ENCODE measurements at places on chromosomes 1 and 21. TPM values are rescaled to one million over a fixed set of nuclear protein-coding genes. Genes with fewer than 3 reads are reported as not detected.

DNA sequence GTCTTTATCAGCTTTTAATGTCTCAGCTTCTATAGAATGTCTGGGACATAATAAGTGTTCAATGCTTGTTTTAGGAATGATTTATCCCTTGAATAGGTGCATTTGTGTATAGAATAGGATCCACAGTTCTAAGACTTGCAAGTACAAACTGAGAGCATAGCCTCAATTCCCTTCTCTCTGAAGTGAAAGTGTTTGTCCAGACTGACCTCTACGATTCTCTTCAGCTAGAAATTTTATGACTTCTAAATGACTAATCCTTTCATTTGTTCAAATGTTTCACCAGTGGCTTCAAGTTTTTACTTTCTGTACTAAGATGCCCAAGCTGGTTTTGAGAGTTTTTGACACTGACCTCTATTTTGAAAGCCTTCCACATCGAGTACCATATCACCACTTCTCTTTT lies 608.2 kb upstream of the ADGRL4 start:
- DNase-seq, result no peak

GRCh38 chr1:108750476-108751181 lies 4.2 kb downstream of the STXBP3 start:
- no peak for DNase-seq

DNA sequence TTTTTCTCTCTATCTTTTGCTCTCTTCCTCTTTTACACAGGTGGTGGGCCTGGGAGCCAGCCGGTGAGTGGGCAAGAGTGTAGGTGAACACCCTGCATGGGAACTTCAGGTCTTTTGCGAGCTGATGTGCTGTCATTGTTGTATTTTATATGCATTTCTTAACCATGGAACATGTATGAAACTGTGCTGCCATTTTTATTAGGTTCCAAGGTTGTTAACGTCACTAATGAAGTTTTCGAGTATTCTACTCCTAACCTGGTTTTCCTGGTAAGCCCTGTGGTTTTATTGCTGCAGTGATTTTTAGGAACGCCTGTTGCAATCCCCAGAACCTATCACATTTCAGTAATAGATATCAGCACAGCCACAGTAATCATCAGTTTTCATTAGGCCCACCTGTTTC lies 14.8 kb upstream of the NID1 start:
- no peak for DNase-seq

- DNase-seq, result no peak
These were observed 246.7 kb upstream of the NFIA start for GRCh38 chr1:60835649-60836048.

DNA sequence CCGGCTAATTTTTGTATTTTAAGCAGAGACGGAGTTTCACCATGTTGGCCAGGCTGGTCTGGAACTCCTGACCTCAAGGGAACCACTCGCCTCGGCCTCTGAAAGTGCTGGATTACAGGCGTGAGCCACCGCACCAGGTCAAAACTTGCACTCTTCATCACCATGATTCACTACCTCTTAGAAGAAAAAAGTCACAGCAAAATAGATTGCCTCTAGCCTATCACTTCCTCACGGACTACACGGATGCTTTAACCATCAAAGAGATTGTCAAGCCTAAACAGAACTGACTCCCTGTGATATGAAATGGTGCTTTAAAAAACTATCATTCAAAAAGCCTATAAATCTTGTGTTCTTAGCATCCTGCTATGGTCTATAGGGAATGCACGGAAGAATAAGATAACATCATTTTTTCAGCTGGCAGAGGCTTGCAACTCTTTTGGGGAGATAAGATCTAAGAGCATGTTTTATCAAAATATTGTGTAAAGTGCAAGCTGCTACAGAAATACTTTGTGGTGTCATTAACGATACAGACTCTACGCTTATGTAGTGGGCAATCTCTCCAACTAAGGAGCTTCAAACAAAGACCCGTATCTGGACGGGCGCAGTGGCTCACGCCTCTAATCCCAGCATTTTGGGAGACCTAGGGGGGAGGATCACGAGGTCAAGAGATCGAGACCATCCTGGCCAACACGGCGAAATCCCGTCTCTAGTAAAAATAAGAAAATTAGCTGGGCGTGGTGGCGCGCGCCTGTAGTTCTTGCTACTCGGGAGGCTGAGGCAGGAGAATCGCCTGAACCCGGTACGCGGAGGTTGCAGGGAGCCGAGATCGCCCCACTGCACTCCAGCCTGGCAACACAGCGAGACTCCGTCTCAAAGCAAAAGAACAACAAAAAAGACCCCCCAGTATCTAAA lies 966 bp downstream of the TFB2M start:
- no peak for DNase-seq

DNA sequence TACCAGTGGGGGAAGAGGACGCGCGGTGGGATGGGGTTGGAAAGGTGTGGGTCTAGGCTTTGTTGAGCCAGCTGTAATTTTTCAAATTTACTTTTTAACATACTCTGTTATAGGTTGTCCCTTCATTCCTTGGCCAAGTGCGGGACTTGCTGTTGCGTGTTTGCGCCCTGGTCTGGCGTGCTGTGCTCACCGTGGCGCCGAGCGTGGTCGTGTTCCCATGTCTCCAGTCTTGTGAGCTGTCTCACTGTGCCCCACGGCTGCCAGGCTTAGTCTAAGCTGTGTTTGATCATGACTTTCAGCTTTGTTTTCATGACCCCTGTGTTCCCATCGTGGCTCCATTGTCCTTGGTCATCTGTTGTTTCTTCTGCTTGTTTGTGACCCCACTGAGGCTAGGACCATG lies 26.0 kb downstream of the TRAPPC10 start:
- DNase-seq, result no peak

- DNase-seq, result no peak
These were observed 144.5 kb upstream of the SMYD2 start for GRCh38 chr1:214136324-214136919.

GRCh38 chr1:87712261-87713010 lies 383.8 kb downstream of the LMO4 start:
- DNase-seq, result no peak

- DNase-seq, result no peak
These were observed 14.2 kb upstream of the MCOLN3 start for GRCh38 chr1:85062425-85063026.

GRCh38 chr1:202189918-202190715 lies 3.5 kb upstream of the LGR6 start:
- no peak for DNase-seq

DNA sequence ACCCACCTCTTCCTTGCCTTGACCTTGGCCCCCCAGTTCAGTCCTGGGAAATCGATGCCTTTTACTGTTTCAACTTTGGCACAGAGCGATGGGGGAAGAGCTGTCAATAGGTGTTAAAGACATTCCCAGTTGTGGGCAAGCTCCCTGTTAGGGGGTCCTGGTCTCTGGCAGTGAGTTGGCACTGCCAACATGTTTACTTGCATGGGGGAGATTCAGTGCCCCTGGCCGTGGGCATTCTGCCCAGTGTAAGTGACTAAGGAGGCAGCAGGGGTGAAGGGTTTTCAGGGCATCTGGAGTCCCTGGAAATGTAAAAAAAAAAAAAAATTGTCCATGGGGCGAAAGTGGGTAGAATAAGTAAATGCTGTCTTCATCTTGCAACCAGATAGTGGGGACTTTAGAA lies 407.0 kb downstream of the PTPRU start:
- no peak for DNase-seq

- DNase-seq, result no peak
These were observed 216.6 kb downstream of the HHIPL2 start for GRCh38 chr1:222331340-222331739.

DNA sequence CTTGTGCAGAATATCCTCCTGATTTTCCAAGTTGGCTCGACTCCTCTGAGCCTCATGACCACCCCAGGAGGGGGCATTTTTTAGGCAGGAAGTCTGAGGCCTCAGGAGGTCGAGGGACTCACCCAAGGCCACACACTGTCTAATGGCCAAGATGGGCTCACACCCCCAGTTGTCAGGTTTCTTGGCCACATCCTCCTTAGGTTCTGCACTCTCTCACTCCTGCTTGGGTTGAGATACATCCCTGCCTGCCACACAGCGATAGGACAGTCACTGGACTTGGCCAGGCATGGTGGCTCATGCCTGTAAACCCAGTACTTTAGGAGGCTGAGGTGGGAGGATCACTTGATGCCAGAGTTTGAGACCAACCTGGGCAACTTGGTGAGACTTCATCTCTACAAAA lies 4.6 kb downstream of the CA6 start:
- DNase-seq, result no peak

DNA sequence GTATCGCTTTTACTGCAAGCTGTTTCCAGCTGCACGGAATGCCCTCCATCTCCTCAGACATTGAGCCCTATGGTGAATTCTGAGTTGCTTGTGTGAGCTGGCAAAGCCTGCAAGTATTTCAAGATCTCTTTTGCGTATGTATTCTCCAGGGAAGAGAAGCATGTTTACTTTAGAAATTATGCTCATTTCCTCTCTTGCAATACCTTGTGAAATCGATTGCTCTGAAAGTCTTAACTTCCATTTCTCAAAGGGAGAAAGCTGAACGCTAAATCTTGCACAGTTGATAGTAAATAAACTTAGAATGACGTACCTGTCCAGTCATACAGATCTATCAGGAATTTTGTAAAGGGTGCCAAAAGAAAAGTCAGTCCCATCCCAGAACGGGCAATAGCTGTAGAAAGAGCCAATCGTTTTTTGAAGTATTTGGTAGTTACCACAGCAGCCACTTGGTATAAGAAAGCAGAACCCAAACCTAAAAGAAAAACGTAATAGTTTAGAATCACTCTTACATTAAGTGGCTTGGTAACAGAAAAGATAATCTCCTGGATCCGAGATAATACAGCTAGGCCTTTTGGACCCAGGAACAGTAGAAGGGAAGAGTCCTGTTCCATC lies 10.0 kb downstream of the SLC16A4 start:
- peak; percentile 24 for DNase-seq

- no peak for DNase-seq
These were observed 44.1 kb downstream of the TRPM2 start for GRCh38 chr21:44397431-44398031.

GRCh38 chr1:158830904-158831507 lies at the start of gene MNDA:
TSS of gene MNDA (plus strand) at chr1:158831351. CDS start at chr1:158842154, 10,803 bp downstream.
- no peak for DNase-seq

GRCh38 chr1:25520446-25521061 lies 22.9 kb upstream of the LDLRAP1 start:
- peak; percentile 81 for DNase-seq

DNA sequence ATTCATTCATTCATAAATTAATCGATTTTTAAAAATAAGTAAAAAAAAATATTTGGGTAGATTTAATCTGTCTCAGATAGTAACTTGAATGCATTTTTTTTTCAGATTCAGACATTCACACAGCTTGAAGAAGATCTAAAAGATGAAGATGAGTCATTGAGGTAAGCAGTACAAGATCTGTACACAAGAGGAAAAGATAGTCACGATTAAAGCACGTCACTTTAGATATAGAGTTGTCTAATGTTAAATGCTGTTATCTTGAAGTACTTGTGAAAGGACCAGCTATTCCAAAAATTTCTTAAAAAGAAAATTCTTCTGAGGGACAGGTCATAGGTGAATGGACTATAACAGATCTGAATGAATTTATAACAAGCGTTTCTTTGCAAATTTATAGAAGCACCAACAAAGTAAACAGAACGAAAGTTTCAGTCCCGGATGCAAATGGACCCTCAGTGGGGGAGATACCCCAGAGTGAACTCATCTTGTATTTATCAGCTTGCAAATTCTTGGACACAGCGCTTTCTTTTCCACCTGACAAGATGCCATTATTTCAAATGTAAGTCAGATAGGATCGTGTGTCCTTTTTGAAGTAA lies 31.2 kb upstream of the MORC3 start:
- no peak for DNase-seq

DNA sequence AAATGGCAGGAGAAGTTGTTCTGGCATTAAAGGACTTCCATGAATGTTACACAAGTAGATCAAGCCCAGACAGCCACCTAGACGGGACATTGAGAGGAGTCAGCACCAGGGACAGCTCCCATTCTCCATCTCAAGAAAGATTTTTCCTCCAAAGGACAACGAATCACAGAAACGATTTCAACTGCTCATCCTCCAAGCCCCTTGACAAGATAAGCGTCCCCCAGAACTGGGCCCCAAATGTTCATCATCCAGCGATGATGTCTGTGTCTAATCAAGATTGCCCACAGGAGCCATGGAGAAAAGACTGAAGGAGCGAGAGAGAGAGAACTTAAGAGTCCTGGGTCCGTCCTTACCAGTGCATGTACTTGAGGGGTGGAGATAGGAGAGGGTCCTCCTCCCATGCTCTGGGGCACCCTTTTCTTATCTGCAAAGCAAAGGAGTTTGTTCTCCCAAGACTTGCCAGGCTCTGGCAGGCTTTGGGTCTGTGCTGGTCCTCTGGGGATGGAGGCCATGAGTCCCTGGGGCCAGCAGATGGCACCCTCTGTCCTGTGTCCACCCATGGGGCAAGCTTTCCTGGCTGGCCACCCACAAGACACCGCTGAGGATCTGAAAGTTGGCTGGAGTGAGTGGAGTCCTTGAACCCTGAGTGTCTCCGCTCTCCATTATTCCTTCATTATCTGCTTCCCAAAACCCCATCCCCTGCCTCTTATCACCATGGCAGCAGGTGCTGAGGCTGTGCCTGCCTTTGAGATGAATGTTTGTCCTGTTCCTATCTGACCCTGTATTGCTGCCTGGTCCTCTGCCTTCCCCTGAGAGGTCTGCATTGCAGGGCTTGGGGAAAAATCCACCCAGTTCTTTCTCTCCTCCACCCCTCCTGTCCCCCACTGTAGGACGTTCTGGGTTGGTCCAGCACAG lies 164.6 kb downstream of the ACTL8 start:
- DNase-seq, result peak; percentile 76

- no peak for DNase-seq
These were observed 214.3 kb upstream of the ESRRG start for GRCh38 chr1:216937491-216937890.

The ENAH gene
- total RNA-seq, result 107 TPM

The GSTM1 gene
- not detected for total RNA-seq

The CR1L gene
- not detected for total RNA-seq

The C1orf52 gene
- 16.7 TPM for total RNA-seq

The MMP23B gene
- total RNA-seq, result 18.1 TPM

The FCRL6 gene
- not detected for total RNA-seq

The WDR64 gene
- not detected for total RNA-seq

The NBPF6 gene
- not detected for total RNA-seq

The MCOLN3 gene
- 0.62 TPM for total RNA-seq

The HORMAD1 gene
- total RNA-seq, result not detected

The B3GALT6 gene
- total RNA-seq, result 16.5 TPM

The CD48 gene
- 3.3 TPM for total RNA-seq

The GNG4 gene
- 0.51 TPM for total RNA-seq

The MSH4 gene
- 0.51 TPM for total RNA-seq

The UBXN10 gene
- total RNA-seq, result 0.51 TPM

The KRTAP19-1 gene
- not detected for total RNA-seq

Data from tongue (tissue), 3 donors.